ENCODE measurements at places on chromosomes 6 and 20.

DNA sequence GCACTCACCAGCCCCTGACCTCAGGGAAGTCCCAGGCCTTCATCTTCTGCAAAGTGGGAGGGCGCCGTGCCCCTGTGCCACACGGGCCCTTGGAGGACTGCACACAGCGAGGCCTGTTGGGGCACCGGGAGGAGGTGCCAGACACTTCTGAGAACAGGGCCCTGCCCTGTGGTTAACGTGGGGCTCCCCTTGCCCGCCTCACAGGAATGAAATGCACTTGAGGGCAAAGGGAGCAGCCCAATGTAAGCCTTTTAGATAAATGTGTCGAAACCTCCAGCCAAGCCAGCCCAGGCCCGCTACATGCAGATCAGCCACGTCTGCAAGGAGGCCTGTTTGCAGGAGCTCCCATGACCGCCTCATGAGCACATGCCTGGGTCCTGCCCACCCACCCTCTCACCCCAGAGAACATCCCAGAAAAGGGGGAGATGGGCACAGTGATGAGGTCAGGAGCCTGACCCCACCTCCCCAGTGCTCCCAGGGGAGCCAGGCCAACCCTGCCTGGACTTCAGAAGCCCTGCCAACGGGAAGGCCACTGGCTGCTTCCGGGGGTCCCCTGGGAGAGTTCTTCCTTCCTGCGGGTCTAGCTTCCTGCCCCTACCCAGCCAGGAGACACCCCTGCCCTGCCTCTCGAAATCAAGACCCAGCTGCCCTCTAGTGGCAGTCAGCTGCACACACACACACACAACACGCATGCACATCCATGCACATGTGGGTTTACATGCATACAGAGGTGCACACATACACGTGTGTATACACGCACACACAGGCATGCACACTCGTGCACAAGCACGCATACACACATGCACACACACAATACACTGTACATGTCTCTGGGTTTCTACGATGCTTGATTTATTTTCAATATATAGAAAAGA lies 178.7 kb downstream of the TAF4 start:
- no peak for DNase-seq

- DNase-seq = no peak
Observed at GRCh38 chr20:48695738-48696137, 132.1 kb downstream of the PREX1 start.

- DNase-seq = no peak
Observed at GRCh38 chr20:4592316-4593148, 129.2 kb upstream of the PRND start.

DNA sequence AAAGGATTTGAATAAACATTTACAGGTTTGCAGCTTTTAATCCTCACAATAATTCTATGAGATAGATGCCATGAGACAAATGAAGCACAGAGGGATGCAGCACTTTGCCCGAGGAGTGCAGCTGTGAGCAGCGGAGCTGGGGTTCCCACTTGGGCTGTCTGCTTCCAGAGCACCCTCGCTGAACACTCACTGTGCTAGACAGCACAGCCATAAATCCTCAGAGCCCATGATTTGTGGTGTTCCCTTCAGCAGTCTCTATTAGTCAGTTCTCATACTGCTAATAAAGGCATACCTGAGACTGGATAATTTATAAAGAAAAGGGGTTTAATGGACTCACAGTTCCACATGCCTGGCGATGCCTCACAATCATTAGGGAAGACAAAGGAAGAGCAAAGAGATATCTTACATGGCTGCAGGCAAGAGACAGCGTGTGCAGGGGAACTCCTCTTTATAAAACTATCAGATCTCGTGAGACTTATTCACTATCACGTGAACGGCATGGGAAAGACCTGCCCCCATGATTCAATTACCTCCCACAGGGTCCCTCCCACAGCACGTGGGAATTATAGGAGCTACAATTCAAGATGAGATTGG lies 25.3 kb upstream of the CTAGE9 start:
- no peak for DNase-seq

- peak; percentile 2 for DNase-seq
Observed at GRCh38 chr20:15556869-15557268, 1016.4 kb downstream of the KIF16B start.

GRCh38 chr20:54626126-54626525 lies 150.7 kb downstream of the DOK5 start:
- no peak for DNase-seq

DNA sequence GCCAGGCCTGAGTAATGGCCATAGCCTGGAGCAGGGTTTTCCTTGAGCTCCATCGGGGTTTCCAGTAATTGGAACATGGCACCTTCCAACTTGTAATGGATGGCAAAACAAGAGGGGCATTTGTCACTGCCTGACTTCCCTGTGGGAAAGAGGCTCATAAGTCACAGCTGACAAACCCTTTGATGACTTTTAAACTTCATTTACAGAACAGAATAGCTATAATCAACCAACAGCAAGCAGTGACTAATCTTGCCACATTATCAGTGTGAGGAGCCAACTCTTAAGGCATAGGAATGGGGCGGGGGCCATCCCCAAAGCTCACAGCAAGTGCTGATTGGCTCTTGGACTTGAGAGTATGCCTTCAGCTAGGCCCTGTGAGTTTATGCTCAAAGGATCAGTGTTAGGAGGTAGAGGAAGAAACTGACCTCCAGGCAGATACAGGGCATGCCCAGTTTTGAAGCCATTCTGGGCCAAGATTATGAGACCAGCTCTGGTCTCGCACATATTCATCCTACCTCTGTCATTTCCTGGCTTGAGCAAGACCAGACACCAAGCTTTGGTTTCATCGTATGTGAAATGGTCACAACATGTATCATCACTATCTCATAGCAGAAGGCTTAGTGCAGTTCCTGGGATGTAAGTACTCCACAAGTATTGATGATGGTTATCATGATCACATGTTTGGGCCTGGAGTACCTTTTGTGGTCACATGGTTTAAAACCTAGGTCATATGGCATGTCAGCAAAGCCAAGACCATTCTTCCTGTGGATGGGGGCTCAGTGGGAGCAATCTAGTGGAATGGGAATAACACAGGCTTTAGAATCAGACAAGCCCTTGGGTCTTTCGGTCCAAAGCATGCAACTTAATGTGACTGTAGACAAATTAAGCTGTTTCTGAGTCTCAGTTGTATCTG lies 49.2 kb downstream of the EIF2S2 start:
- DNase-seq = peak; percentile 68

DNA sequence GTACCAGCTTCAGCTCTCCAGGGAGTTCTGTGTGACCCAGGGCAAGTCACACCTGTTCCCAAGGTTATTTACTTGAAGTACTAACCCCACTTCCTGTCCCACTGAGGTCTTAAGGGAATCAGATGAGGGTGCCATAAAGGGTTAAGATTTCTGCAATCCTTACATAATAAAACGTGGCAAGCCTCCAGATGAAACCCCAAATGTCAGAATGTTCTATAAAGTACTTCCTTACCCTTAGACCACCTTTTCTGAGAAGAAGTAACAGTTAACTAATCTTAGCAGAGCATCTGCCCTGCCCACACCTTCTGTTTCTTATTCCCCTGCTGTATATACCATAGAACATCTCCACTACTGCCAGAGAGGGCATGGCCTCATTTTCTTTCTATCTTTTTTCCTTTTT lies 6.0 kb upstream of the AVP start:
- no peak for DNase-seq

GRCh38 chr6:161076181-161076677 lies 84.7 kb downstream of the MAP3K4 start:
- no peak for DNase-seq

GRCh38 chr20:13638162-13638495 lies 603 bp downstream of the TASP1 start:
- no peak for DNase-seq

DNA sequence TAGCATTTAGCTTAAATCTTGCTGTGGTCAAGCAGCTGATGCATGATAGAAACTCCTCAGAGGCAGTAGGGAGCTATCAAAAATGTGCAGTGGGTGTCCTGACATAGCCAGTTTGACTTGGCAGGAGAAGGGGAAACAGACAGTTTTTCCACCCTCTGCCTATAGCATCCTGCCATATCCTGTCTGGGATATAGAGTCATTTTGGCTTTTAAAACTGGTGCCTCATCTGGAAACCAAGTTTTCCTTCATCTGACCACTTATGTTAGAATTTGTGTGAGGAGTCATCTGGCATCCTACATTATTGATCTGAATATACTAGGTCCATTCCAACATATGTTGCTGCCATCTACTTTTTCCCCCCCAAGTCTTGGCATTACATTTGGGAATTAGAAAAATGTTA lies 284.1 kb downstream of the CD109 start:
- DNase-seq = no peak

- no peak for DNase-seq
Observed at GRCh38 chr6:17360564-17360963, 32.8 kb upstream of the CAP2 start.

GRCh38 chr6:5531853-5532375 lies 270.6 kb downstream of the FARS2 start:
- no peak for DNase-seq

- no peak for DNase-seq
Observed at GRCh38 chr20:53677447-53678314, 84.0 kb upstream of the ZNF217 start.

DNA sequence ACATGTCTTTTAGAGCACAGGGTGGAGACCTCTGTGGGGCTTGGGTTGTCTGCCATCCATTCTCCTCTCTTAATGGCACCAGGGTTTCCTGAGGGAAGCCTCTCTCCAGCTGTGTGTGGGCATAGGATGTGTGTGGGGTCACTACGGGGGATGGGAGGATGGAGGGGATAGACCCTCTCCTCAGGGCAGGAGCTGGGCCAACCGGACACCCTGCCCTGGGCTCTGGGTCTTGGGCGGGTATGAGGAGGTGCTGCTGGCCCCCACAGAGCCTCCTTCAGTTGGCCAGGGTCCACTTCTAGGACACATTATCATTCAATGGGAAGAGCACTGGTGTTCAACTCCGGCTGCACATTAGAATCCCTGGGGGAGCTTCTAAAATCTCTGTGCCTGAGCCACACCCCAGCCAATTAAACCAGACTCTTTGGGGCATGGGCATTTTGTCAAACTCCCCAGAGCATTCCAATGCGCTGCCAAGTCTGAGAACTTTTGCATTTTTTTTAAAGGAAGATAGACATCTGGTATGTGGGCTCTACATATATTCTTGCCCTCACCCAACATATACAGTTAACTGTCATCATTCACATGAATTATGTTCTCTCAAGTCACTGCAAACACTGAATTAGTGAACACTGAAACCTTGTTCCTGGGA lies 38.5 kb downstream of the TRAM2 start:
- DNase-seq = no peak

DNA sequence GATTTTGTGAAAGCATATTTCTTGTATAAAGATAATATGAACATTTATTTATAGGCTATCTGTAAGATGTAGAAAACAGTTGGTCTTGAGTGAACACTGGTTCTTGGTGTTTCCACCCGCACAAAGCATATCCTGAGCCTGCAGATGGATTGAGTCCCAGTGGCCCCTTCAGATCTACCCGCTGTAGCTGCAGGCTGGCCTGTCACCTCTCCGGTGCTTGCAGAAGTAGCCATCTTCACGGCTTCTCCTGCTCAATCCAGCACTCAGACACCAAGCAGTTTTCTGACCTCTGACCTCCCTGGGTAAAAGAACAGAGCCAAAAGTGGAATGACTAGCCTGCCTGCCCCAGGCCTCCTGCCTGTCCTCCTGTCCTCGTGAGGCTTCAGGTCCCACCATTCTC lies 22.7 kb downstream of the LYRM2 start:
- no peak for DNase-seq

DNA sequence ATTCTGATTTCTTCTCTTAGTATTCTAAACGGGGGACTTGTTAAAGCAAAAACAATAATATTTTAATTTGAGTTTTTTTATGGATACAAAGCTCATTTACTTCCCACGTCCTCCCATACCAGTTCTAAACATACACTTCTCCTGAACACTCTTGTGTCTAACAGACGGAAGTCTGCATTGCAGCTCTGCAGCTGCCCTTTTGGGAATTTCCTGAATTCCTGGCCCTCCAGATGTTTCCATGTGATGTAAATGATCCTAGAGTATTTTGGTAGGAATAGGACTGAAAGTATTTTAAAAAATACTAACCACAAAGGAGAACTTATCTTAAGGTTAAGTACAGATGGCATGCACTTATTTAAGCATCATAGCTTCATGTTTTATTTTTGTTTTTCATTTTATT lies 886.7 kb downstream of the TBC1D32 start:
- no peak for DNase-seq

DNA sequence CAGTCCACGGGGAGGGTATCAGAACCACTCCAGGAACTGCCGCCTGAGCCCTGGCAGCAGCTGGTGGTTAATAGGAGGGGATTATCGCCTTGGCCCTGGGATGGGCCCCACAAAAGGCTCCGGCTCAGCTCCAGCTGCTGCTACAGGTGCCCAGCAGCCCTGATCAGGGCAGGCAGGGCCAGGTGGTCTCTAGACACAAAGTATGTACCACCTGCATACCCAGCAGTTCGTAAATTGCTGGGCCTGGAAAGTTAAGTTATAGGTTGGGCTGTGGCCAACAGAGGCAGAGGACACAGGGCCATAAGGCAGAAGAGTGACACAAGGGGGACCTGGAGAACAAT lies 35.1 kb downstream of the RRBP1 start:
- no peak for DNase-seq

DNA sequence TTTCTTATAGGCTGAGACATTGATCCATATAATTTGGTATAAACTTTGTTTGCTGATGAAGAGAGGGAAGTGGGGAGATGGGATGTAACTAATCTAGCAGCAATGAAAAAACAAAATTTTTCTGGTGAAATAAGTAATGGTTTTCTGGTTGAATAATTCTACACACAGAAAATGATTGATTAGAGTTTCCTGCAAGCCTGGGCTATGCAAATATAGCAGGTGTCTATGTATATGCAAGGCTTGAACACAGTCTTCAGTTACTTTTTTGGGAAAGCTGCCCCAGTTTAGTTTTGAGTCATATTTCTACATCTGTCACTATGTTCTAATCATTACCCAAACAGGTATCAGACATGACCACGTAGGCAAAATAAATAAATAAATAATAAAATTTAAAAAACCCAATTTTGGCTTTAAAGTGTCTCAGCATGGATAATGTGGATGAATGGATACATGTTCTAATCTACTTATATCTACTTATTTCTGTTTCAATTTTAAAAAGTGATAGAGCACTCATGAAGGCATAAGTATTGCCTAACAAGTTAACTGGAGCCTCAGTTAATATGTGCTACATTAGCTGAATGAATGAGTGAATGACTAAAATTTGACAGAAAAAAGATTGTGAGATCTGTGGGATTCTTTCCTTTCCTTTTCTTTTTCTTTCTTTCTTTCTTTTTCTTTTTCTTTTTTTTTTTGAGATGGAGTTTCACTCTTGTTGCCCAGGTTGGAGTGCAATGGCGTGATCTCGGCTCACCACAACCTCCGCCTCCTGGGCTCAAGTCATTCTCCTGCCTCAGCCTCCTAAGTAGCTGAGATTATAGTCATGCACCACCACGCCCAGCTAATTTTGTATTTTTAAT lies 37.2 kb upstream of the TFB1M start:
- DNase-seq = no peak

DNA sequence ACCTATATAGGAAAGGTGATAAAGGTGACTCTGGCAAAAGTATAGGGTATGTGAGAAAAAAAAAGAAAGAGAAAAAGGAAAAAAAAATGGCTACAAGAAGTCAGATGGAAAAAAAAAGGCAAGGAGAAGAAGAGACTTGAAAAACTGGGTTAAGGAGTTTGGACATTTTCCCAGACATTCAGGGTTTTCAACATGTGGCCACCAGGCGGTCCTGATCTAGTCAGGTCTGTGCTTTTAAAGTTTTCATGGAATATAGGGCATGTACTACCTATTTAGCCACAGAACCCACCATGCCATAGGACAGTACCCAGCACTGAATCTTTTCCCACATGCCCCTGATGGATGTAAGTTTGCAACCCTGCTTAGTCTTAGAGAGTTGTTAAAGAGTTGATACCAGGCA lies 433.7 kb downstream of the MAFB start:
- DNase-seq = no peak

GRCh38 chr20:63317601-63318291 lies 24.8 kb downstream of the COL20A1 start:
- no peak for DNase-seq

Measured in HS-5 (cell line).